Amygdala (tissue), 56 donors: ENCODE measurements at places on chromosomes 4 and X.

GRCh38 chr4:85725721-85726170 lies 250.8 kb downstream of the ARHGAP24 start:
- DNase-seq = no peak

- DNase-seq = no peak
These were observed 20.4 kb upstream of the MAPK10 start for GRCh38 chr4:86380181-86380724.

- DNase-seq = no peak
These were observed 23.7 kb downstream of the RP2 start for GRCh38 chrX:46860557-46860956.

DNA sequence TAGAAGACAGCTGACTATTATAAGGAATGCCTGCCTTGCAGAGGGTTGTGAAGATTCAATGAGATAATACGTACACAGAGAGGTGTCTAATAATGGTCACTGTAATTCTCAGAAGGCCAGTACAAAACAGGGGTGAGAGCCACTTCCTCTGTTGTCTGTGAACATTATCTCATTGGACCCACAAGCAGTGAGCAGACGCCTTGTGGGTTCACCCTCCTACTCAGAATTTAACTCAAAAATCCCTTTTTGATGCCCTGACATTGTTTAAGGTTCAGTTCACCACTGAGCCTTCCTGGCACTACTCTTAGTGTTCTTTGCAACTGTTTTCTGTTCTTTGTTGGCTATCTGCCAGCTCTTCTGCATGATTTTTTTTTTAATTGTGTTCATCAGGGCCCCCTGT lies 467.4 kb downstream of the BCOR start:
- no peak for DNase-seq

DNA sequence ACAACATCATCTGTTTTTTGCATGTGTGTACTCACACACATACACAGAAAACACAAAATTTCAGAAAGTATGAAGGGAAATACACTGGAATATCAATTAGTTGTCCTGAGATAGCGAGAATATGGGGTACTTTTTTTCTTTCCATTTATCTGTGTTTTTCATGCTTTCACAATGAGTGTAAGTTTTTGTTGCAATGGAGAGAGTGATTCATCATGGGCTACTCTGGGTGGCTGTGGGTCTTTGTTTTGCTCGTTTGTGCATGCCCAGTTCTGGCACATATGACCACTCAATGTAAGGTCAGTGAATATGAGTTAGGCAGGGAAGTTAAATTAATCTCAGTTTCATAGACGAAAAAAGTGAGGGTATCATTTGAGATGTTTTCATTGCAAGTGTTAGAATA lies 26.9 kb downstream of the XK start:
- no peak for DNase-seq

- no peak for DNase-seq
These were observed 450.1 kb upstream of the TENM3 start for GRCh38 chr4:181793096-181793495.
